CD4-positive, alpha-beta memory T cell (primary cell): ENCODE measurements at places on chromosomes 11 and 22. TPM values are rescaled to one million over a fixed set of nuclear protein-coding genes. Genes with fewer than 3 reads are reported as not detected.
A peak's percentile ranks its signal among the peaks of the same experiment; 100 is the strongest.

IGLL1 gene
- total RNA-seq, result not detected

SEPTIN5 gene
- not detected for total RNA-seq

GTSE1 gene
- total RNA-seq, result not detected

VSTM5 gene
- not detected for total RNA-seq

OR2D2 gene
- not detected for total RNA-seq

HOATZ gene
- total RNA-seq, result not detected

OMP gene
- not detected for total RNA-seq

OTOG gene
- not detected for total RNA-seq

PRR33 gene
- not detected for total RNA-seq

IFITM10 gene
- 1.8 TPM for total RNA-seq

GRCh38 chr11:102920118-102920684 lies 35.3 kb downstream of the MMP13 start:
- no peak overlapping the region for H3K4me3 ChIP-seq
- no peaks in the 10 kb centered on the region for H3K27me3 ChIP-seq
- H3K36me3 ChIP-seq, result no peaks in the 10 kb centered on the region
- no peak overlapping the region for H3K27ac ChIP-seq
- no peaks in the 10 kb centered on the region for H3K4me1 ChIP-seq

DNA sequence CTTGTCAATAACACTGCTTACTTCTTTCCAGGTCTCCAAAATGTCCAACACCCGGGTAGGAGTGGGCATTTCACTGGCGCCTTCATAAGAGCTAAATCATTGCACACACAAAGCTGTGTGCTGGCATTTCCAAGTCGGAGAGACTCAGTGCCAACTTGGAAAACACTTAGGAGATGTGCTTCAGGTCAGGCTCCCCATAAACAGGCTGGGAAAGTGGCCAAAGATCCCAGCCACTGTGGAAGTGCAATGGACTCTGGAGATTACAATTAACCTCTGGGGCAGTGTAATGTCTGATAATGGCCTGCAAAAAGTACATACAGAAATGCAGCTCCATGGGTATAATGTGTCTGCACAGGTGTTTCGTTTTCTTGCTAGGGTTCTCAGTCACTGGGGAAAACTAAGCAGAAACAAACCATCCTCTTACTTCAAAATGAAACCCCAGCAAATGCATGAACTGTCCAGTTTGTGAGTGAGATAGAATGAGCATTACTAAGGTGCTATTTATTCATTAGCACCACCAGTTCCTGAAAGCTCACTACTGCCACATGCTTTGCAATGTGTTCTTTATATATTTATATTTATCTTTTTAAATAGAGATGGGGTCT lies 79.0 kb downstream of the ABTB2 start:
- H3K27ac ChIP-seq, result no peak overlapping the region
- no peaks in the 10 kb centered on the region for H3K36me3 ChIP-seq
- no peak overlapping the region for H3K4me3 ChIP-seq
- DNase-seq, result no peak
- H3K27me3 ChIP-seq, result no peaks in the 10 kb centered on the region

DNA sequence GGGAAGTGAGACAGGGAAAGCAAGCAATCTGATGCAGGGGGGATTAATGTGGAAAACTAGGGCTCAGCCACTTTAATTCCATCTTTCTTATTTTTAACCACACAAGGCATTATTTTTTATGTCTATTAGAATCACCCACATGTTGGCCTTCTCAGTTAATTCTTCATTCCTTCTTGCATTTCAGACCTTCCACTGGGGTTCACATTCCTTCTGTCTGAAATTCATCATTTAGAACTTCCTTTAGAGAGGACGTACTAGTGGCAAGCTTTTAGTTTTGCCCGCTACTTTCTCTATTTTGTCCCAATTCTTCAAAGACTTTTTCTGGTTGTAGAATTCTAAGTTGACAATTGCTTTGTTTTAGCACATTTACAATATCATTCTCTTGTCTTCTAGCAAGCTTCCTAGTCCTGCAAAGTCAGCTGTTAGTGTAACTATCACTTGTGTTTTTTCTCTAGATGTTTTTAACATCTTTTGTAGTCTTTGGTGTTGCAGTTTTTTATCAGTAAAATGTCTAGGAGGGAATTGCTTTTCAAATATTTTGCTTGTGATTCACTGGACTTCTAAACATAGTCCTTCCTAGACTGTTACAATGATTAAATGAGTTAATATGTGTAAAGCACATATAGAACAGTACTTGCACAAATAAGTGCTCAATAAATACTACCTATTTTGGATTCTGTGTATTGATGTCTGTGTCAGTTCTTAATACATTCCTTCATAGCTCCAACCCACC lies 5.5 kb upstream of the NNMT start:
- no peaks in the 10 kb centered on the region for H3K36me3 ChIP-seq
- no peaks in the 10 kb centered on the region for H3K27me3 ChIP-seq
- no peak for DNase-seq
- no peak overlapping the region for H3K27ac ChIP-seq

- no peaks in the 10 kb centered on the region for H3K27me3 ChIP-seq
- DNase-seq, result no peak
- no peak overlapping the region for H3K27ac ChIP-seq
- no peak overlapping the region for H3K4me3 ChIP-seq
Observed at GRCh38 chr22:44931077-44931540, 78.7 kb downstream of the PHF21B start.

- H3K4me3 ChIP-seq, result peak overlapping the region; percentile 99
- H3K27ac ChIP-seq, result peak overlapping the region; percentile 81
- no peaks in the 10 kb centered on the region for H3K27me3 ChIP-seq
- DNase-seq, result peak; percentile 69
Observed at GRCh38 chr11:67404515-67405195, 772 bp downstream of the TBC1D10C start.

- no peak overlapping the region for H3K4me3 ChIP-seq
- H3K4me1 ChIP-seq, result peaks cover 32% of the 10 kb centered on the region
- DNase-seq, result peak; percentile 67
- H3K36me3 ChIP-seq, result no peaks in the 10 kb centered on the region
- no peak overlapping the region for H3K27ac ChIP-seq
Observed at GRCh38 chr11:119338318-119338890, 2.3 kb downstream of the C1QTNF5 start.

GRCh38 chr22:39311592-39312400 lies 7.6 kb downstream of the RPL3 start:
- no peak overlapping the region for H3K4me3 ChIP-seq
- no peak for DNase-seq
- no peaks in the 10 kb centered on the region for H3K27me3 ChIP-seq
- peaks cover 53% of the 10 kb centered on the region for H3K36me3 ChIP-seq

GRCh38 chr22:49582181-49582580 lies 245.5 kb downstream of the BRD1 start:
- H3K4me3 ChIP-seq, result no peak overlapping the region
- no peaks in the 10 kb centered on the region for H3K36me3 ChIP-seq
- no peak for DNase-seq
- H3K27me3 ChIP-seq, result no peaks in the 10 kb centered on the region

- peaks cover 31% of the 10 kb centered on the region for H3K36me3 ChIP-seq
- H3K27me3 ChIP-seq, result no peaks in the 10 kb centered on the region
- no peak overlapping the region for H3K27ac ChIP-seq
- no peak for DNase-seq
Observed at GRCh38 chr22:39414377-39414776, 14.8 kb downstream of the TAB1 start.

DNA sequence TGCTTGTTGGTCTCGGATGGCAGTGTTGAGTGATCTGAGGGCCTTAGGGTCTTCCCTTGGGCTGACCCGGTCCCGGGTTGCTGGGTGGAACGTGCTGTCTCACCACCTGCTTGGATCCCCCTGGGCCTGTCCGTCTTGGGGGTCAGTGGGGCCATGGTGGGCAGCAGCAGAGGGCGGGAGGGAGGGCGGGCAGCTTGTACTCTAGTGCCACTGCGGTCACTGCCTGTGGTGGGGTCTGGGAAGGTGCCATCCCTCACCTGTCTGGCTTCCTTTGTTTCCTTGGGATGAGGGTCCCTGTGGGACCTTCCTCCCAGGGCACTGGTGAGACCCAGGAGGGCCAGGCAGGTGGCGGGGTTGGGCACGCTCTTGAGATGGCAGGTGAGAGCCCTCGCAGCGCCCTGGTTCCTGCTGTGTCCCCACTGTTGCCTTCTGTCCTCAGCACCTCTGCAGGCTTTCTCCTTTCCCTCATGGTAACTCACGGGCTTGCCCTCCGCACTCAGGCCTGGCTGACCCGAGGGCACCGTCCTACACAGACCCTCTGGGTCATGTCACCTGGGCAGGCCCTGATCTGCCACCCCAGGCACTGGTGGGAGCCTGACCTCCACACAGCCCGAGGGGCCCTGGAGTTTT lies 34.2 kb downstream of the TBC1D22A start:
- DNase-seq, result no peak
- H3K4me1 ChIP-seq, result peaks cover 19% of the 10 kb centered on the region
- peaks cover 72% of the 10 kb centered on the region for H3K36me3 ChIP-seq
- no peaks in the 10 kb centered on the region for H3K27me3 ChIP-seq
- no peak overlapping the region for H3K4me3 ChIP-seq

DNA sequence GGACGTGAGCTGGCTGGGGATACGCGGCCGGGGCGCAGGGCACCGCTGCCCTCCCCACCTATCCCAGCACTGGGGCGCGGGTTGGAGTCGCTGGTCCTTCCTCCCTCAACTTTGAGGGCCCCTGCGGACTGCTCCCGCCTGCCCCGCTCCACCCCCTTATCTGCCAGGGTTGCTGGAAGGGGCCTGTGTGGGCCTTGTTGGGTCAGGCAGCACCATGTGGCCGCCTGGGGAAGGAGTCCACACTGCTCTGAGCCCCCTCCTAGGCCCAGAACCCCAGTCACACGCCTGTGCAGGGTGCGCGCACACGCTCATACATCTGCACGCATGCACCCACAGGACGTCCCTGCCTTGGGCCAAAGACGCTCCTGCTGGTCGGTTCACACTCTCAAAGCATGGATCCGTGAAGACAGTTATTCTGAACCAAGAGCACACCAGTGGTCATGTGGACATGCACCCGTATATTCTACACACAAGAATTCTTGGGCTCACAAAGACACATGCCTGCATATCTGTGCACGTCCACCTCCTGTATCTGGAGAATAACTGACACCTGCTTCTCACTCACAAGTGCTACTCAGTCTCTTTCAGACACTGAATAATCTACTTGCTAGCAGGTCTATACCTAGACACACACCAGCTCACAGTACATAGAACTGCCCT lies 710 bp downstream of the TUB start:
- H3K27me3 ChIP-seq, result peaks cover 22% of the 10 kb centered on the region
- peaks cover 7% of the 10 kb centered on the region for H3K4me1 ChIP-seq
- no peak overlapping the region for H3K4me3 ChIP-seq
- DNase-seq, result no peak

DNA sequence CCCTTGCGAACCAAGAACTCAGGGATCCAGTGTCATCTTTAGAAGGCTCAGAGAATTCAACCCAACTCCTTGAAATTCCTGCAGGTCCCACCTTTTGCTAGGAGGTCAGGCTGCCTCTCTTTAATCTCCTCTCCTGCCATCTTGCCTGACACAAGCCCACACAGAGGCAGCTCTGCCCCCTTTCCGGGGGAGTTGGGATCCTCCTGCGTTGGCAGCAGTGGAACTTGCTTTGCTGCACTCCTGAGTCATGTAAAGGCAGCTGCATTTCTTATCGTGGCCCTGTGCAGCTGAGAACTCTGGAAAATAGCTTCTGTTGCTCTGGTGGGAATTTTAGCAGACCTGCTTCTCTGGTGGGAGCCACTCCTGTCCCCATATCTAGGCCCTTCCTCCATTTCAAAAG lies 142.3 kb upstream of the TBCEL start:
- no peak overlapping the region for H3K27ac ChIP-seq
- no peak for DNase-seq
- H3K27me3 ChIP-seq, result no peaks in the 10 kb centered on the region
- no peak overlapping the region for H3K4me3 ChIP-seq
- no peaks in the 10 kb centered on the region for H3K4me1 ChIP-seq
- H3K36me3 ChIP-seq, result no peaks in the 10 kb centered on the region

- H3K27me3 ChIP-seq, result no peaks in the 10 kb centered on the region
- H3K36me3 ChIP-seq, result no peaks in the 10 kb centered on the region
- DNase-seq, result no peak
- no peak overlapping the region for H3K27ac ChIP-seq
Observed at GRCh38 chr22:36727927-36728488, 24.5 kb upstream of the CACNG2 start.

GRCh38 chr11:69075421-69076128 lies 26.8 kb downstream of the TPCN2 start:
- no peak overlapping the region for H3K27ac ChIP-seq
- H3K4me3 ChIP-seq, result no peak overlapping the region
- no peaks in the 10 kb centered on the region for H3K36me3 ChIP-seq
- peaks cover 17% of the 10 kb centered on the region for H3K4me1 ChIP-seq
- no peaks in the 10 kb centered on the region for H3K27me3 ChIP-seq

DNA sequence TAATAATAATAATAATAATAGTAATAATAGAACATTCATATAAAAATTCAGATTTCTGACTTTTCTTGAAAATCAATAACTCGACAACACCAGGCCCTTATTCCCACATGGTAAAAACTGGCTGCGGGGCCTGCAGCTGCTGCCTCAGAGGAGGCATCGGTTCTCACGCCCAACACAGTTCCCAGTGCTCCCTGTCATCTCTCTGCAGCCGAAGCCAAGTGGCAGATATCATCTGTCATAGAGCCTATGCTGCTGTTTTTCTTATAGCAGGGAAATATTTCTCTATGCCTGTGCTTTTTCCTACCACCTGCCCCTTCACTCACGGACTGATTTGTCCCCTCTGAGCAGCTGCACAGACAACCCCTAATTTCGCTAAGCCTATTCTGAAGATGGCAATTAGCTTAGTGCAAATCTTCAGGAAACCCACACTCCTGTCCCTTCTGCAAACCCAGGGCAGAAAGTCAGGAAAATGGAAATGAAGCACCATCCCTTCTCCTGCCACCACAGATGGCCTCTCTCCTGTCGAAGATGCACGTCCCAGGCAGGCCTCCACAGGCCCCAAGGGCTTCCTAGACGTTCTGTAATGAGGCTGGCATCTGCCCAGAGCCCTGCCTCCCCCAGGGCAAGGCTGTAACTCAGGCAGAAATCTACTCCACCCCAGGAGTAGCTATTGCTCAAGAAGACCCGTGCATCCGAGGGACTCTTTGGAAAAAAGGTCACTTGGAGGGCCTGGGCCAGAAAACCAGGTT lies 66.7 kb downstream of the SYN3 start:
- no peak overlapping the region for H3K27ac ChIP-seq
- no peaks in the 10 kb centered on the region for H3K36me3 ChIP-seq
- no peaks in the 10 kb centered on the region for H3K27me3 ChIP-seq
- DNase-seq, result no peak
- no peaks in the 10 kb centered on the region for H3K4me1 ChIP-seq

- H3K4me3 ChIP-seq, result no peak overlapping the region
- no peaks in the 10 kb centered on the region for H3K36me3 ChIP-seq
- H3K27ac ChIP-seq, result no peak overlapping the region
- no peaks in the 10 kb centered on the region for H3K27me3 ChIP-seq
Observed at GRCh38 chr11:31895926-31896325, 84.8 kb upstream of the PAX6 start.

- no peaks in the 10 kb centered on the region for H3K27me3 ChIP-seq
- DNase-seq, result no peak
- no peak overlapping the region for H3K4me3 ChIP-seq
- no peak overlapping the region for H3K27ac ChIP-seq
- H3K36me3 ChIP-seq, result no peaks in the 10 kb centered on the region
Observed at GRCh38 chr22:46533070-46533833, 4.2 kb downstream of the CELSR1 start.
